ENCODE measurements at places on chromosomes 7 and 10.

DNA sequence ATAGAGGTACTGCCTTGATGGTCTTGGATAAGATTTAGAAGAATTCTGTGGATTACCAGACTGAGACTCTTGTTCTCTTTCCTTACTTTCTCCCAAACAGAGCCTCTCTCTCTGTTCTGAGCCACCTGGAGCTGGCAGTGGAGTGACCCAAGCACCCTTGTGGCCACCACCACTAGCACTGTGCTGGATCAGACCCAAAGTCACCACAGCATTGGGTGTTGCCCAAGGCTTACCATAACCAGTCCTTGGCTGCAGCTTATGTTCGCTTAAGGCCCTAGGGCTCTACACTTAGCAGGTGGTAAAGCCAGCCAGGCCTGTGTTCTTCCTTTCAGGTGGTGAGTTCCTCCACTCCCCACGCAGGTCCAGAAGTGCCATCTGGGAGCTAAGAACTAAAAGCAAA, 79.8 kb downstream of the SEM1 start:
- DNase-seq, result no peak

DNA sequence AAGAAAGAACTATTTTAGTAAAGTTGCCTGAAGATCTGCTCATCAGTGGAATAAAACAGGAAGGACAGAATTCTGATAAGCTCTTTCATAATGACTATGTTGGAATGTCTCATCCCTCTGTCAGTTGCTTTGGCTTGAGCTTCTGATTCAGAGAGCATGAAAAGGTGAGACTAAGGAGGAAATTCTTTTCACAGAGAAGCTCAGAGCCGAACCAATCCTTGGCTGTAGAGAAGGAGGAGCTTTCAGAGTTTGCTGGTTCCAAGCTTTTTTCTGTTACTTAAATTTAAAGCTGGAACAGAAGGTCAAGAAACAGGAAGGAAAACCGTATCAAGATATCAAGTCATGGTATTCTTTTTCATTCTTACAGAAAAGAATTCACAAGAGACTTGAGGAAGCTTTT, 24.0 kb downstream of the GSTO2 start:
- no peak for DNase-seq

DNA sequence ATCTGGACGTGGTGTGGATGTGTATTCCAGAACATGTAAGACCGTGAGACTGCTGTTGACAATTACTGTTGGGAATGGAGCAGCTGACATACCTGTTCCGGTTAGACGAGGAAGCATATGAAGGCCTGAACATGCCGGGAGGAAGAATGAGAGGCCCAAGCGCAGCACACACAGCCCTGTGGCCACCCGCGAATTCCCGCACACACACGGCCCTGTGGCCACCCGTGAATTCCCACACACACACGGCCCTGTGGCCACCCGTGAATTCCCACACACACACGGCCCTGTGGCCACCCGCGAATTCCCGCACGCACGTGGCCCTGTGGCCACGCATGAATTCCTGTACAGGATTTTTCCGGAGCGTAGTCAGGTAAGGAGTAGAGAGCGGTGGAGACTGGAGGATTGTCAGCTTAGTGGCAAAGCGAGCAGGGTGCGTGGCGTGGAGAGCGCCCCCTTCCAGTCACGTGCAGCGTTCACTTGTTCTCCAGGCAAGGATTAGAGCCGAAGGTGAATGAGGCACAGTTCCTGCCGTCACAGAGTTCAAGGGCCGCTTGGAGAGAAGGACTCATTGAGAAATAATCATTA, 9.5 kb upstream of the SUN1 start:
- no peak for DNase-seq

- no peak for DNase-seq
Observed at GRCh38 chr7:151115121-151115835, 29.0 kb downstream of the AGAP3 start.

- DNase-seq, result no peak
Observed at GRCh38 chr10:78806681-78807221, 262.0 kb upstream of the ZMIZ1 start.

DNA sequence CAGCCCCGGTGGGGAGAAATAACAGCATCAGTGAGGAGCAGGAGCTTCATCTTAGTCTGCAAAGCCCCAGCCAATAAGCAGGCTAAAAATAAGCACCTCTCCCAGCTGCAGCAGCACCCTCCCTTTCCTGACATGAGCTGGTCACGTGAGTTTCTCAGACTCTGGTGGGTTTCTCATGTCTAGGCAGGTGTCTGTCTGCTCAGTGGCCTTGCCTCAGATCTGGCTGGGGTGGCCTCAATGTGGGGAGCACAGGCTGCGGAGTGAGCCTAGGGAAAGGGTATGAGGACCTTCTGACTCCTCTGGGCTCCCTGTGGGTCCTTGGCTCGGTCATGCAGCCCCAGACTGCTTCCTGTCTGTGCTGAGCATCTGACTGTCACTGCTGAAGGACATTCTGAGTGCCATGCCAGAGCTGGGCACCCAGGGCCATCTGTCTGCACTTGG, 81.6 kb upstream of the LRRC4 start:
- DNase-seq, result no peak

GRCh38 chr10:59320355-59320754, 42.0 kb downstream of the FAM13C start:
- no peak for DNase-seq

- no peak for DNase-seq
Observed at GRCh38 chr10:60977161-60978122, 33.5 kb upstream of the RHOBTB1 start.

GRCh38 chr10:76036111-76036940, 604.9 kb downstream of the LRMDA start:
- DNase-seq, result peak; percentile 1

- DNase-seq, result no peak
Observed at GRCh38 chr7:29565982-29566746, 2.5 kb downstream of the PRR15 start.

- no peak for DNase-seq
Observed at GRCh38 chr10:118734475-118734874, 20.3 kb downstream of the CACUL1 start.

DNA sequence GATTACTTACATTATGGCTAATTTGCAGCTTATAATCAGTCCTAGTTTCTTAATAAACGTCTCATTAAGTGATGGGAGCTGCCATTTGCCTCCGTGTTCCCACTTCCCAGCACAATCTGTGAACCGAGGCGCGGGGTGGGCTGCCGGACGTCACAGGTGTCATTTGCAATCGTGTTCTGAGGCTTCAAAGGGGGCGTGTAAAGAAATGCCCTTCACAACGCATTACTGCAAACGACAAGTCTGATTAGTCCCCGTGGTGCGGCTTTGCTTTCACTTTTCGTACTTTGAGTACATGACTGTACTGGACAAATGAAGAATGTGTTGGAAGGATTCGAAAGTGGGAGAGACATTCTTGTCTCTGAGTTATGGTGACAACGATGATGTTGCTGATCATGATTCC, 614.2 kb upstream of the ADARB2 start:
- DNase-seq, result no peak

DNA sequence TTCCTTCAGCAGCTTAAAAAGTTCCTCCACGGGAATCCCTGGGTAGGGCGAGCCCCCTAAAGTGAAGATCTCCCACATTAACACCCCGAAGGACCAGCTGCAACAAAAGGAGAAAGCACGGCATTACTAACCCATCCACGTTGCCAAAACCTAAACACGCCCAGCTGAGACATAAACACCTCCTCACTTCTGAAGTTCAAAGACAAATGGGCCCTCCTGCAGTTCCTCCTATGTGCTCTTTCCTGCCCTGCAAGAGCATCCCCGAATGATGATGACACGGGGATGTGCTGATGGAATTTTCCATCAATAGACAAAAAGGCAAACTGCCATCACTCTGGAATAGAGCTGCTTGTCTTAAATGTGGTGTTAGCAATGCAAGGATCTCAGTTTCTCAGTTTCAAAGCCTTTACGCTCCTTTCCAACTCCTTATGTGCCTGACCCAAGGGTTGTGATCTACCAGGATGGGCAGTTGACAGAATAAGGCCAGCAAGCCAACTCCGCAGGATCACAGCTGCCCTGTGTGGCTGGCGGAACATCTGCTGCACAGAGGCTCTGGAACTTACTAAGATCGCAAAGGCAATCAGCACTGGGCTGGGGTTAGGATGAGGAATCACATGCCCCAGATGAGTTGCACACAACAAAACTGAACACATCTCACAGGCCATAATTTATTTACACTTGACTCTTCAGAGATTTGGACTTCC, 112.7 kb downstream of the FGFR2 start:
- no peak for DNase-seq

GRCh38 chr7:93036807-93037206, 81.0 kb downstream of the SAMD9 start:
- peak; percentile 70 for DNase-seq

GRCh38 chr7:130899638-130900401, 165.8 kb upstream of the KLF14 start:
- DNase-seq, result no peak

GRCh38 chr10:110548002-110548401, 19.5 kb upstream of the SMC3 start:
- no peak for DNase-seq

DNA sequence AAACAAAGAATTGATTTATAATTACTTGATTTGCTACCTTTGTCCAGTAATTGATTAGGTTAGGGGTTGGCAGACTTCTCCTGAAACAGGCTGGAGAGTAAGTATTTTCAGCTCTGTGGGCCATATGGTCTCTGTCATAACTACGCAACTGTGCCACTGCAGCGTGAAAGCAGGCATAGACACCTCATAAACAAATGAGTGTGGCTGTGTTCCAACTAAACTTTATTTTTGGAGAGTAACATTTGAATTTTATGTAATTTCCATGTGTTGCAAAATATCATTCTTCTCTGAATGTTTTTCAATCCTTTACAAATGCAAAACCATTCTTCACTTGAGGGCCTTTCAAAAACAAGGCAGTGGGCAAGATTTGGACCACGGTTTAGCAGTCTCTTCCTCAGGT, 76.9 kb downstream of the GALNT17 start:
- DNase-seq, result no peak

GRCh38 chr10:86684331-86685097, 16.2 kb downstream of the LDB3 start:
- no peak for DNase-seq

DNA sequence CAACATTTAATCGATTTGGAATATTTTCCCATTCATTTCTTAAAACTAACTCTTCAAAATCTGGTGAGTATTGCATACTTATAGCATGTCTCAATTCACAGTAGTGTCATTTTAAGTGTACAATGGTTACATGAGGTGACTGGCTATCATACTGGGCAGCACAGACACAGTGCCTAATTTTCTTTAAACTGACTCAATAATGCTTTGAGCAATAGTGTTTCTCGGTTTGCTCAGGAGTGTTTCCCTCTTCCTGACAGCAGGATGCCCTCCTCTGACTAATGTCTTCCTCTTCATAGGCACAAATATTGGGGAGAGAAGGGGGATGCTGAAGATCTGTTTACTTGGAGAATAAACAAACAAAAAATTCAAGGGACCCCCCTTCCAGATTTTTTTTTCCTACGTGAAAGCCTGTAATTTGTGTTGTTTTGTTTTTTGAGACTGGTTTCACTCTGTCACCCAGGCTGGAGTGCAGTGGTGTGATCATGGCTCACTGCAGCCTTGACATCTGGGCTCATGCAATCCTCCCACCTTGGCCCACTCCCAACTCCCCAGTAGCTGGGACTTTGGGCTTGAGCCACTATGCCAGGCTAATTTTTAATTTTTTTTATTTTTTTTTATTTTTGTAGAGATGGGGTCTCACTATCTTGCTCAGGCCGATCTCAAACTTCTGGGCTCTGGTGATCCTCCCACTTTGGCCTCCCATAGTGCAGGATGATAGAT, 2.2 kb downstream of the MRC1 start:
- no peak for DNase-seq

GRCh38 chr10:14581553-14582321, 193.0 kb downstream of the FAM107B start:
- DNase-seq, result no peak

DNA sequence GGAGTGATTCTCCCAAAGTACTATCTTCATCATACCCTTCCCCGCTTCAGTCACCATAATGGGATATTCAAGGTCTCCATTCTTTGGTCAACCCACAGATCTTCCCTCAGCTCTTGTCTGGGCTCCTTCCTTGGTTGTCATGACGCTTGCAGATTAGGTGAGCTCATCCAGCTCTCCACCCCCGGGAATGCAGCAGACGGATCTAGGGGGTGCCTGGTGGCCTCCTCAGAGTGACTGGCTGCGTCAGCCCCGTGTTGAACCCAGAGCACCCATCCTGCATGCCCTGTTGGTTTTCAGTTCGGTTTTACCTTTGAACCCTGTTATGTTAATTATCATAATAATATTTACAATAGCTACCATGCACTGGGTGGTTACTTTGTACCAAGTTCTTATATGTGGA, 6.4 kb downstream of the NEURL1 start:
- no peak for DNase-seq

GRCh38 chr7:101231644-101232043, 6.0 kb downstream of the CLDN15 start:
- DNase-seq, result no peak

- DNase-seq, result no peak
Observed at GRCh38 chr7:23918856-23919255, 208.8 kb downstream of the STK31 start.

DNA sequence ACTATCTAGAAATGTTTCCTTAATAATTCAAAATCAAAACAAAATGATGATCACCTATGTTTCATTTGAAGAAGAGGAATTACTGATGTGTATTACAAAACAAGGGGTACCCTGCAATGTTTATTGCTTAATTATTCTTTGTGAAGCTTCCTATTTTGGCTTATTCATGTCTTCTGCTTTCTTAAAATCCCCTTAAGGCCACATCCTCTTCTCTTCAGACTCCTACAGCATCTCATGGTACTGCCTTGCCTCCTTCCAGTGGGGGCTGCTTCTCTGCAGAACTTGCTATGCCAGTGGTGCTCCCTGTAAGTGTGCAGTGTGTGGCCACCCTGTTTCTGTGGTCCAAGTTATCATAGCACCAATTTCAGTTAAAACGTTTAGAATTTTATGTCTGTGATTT, 35.0 kb downstream of the CCDC146 start:
- peak; percentile 15 for DNase-seq

- DNase-seq, result no peak
Observed at GRCh38 chr10:129727495-129727894, 236.6 kb downstream of the EBF3 start.

GRCh38 chr7:51356849-51357516, 40.4 kb upstream of the COBL start:
- DNase-seq, result no peak

- no peak for DNase-seq
Observed at GRCh38 chr7:82347808-82348207, 95.8 kb downstream of the CACNA2D1 start.

DNA sequence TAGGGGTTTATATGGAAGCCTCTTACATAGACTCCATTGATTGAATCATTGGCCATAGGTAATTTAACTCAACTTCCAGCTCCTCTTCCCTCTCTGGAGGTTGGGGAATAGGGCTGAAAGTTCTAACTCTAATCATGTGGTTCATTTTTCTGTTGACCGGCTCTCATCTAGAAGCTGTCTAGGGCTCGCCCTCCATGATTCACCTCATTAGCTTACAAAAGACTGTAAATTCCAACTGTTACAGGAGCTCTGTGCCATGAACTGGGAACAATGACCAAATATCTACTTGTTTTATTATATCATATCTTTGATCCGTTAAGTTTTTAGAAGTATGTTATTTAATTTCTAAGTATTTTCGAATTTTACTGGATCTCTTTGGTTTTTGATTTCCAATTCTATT, 263.0 kb downstream of the TCF7L2 start:
- no peak for DNase-seq

- no peak for DNase-seq
Observed at GRCh38 chr10:23406409-23406808, 32.5 kb upstream of the OTUD1 start.

All from GM12864 (cell line).